ENCODE measurements at places on chromosomes 4 and X.

GRCh38 chr4:88381123-88381522 is 2.5 kb downstream of the HERC6 start:
- no peak for DNase-seq

GRCh38 chrX:46665232-46666152 is 91.9 kb downstream of the CHST7 start:
- DNase-seq, result no peak

- DNase-seq, result peak; percentile 13
Observed at GRCh38 chr4:110106931-110107296, 91.5 kb downstream of the ELOVL6 start.

GRCh38 chr4:75494563-75494962 is 19.6 kb downstream of the RCHY1 start:
- DNase-seq, result peak; percentile 15

DNA sequence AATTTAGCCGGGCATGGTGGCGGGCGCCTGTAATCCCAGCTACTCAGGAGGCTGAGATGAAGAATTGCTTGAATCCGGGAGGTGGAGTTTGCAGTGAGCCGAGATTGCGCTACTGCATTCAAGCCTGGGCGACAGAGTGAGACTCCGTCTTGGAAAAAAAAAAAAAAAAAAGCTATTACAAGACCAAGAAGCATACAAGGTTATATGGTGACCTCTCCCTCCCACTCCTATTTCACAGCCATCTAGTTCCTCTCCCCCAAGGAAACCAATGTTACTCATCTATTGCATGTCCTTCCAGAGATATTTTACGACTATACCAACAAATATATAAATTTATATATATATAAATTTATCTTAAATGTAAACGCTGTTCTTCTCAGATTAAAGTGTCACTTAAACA is 3.2 kb downstream of the SLC9A7 start:
- no peak for DNase-seq

- no peak for DNase-seq
Observed at GRCh38 chrX:65874765-65875164, 165.1 kb downstream of the VSIG4 start.

- no peak for DNase-seq
Observed at GRCh38 chr4:148810461-148810860, 368.2 kb upstream of the NR3C2 start.

DNA sequence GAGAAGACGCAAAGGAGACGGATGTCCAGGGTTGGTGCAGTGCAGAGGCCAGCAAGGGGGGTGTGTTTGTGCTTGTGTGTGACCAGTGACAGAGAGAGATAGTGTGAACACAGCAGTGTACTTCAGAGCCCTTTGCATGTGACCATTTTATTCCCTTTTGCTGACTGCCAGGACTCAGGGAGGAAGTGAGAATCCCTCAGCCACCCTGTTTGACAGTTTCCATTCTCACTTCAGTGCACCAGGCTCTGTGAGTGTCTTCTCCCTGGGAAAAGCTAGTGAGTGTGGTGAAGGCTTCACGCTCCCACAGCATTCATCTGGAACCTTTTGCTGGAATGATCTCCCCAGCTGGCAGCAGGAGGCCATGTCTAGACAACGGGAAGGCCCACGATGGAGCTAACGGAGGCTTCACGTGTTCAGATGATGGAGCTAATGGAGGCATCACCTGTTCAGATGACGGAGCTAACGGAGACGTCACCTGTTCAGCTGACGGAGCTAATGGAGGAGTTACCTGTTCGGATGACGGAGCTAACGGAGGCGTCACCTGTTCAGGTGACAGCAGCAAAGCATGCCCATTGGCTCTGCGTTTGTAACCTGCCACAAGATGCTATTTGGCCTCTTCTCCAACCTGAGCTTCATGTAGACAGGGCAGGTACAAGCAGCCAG is 195.4 kb downstream of the AFAP1 start:
- DNase-seq, result no peak

DNA sequence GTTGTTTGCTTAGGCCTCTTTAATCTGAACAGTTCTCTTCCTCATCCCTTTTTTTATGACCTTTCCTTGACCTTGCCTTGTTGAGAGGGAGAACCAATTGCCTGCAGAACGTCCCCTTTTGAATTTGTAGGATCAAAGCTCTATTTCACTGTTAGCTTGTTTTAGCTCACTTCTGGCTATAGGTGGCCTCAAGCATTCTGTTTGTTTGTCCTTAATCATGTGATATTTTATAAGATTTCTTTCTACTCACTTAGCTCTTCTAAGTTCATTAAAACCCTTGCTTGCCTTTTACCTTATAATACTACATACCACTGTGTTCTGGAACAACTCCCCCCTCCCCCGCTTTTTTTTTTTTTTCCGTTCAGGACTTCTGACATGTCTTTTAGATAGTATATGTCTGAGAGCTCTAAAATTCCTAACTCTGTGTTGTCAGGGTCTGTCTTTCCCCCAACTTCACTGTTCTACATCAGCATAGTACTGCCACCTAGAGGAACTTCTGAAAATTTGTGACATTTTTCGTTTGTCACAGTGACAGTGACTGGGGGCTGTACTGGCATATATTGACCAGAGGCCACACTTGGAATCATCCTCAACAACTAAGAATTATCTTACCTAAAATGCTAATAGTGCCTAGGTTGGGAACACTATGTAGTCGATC is 128.5 kb downstream of the LARP7 start:
- DNase-seq, result peak; percentile 27

- DNase-seq, result no peak
Observed at GRCh38 chr4:34935739-34936138, 1308.6 kb downstream of the ARAP2 start.

DNA sequence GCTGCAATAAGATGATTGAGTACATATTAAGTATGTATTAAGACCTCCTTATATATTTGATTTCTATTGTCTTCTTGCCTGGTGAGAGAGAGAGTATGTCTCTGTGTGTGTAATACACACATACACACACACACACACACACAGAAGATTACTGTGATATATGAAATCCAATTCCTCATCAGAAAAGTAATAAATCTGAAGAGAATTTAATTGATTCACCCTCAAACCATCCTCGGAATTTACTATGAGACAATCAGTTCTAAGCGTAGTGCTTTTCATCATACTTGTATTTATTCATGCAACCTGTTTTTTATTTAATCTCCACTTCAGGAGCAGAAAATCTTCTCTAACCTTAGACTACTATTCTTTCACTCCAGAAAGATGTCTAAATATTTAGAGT is 62.3 kb upstream of the TLL1 start:
- no peak for DNase-seq

DNA sequence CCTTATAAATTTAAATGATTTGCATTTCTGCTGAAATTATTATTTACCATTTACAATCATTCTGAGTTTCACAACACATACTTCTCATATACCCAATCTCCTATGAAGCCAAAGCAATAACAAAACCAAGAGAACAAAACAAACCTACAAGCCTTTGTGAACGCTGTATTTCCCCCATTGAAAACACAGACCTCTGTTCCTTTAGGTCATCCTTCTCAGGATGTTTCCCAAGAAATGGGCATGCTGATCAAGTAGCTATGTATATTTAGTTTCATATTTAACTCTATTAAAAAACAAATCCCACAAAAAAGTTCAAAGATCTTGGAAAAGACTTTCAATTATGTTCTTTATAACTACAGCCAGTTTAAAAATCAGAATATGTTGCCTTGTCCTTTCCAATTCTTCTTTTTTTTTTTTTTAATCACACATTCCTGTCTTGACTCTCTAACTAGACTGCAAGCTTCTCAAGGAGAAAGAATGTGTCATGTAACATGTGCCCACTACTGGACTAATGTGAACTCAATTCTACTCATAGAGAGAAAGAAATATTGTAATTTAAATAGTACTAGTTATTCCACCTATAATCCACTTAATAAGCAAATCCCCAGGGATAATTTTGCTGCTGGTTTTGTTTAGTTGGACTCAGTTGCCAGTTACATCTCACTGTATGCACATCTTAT is 84.3 kb upstream of the PRSS48 start:
- DNase-seq, result no peak

DNA sequence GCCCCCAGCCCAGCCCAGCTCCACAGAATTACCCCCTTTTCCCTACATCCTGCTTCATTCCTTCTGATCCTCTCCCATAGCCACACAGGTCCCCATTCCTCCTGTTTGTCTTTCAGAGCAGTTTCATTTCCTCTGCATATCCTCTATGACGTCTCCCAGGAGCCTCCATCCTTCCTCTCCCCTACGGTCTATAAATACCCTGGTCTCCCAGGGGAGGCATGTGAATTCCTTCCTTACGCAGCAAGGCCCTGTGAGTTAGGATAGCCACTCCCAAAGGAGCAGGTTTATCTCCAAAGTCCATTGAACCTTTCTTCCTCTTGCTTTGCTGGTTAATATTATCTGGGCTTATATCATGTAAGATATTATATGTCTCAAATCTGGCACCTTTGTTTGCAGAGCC is 8.4 kb upstream of the APLN start:
- DNase-seq, result no peak

DNA sequence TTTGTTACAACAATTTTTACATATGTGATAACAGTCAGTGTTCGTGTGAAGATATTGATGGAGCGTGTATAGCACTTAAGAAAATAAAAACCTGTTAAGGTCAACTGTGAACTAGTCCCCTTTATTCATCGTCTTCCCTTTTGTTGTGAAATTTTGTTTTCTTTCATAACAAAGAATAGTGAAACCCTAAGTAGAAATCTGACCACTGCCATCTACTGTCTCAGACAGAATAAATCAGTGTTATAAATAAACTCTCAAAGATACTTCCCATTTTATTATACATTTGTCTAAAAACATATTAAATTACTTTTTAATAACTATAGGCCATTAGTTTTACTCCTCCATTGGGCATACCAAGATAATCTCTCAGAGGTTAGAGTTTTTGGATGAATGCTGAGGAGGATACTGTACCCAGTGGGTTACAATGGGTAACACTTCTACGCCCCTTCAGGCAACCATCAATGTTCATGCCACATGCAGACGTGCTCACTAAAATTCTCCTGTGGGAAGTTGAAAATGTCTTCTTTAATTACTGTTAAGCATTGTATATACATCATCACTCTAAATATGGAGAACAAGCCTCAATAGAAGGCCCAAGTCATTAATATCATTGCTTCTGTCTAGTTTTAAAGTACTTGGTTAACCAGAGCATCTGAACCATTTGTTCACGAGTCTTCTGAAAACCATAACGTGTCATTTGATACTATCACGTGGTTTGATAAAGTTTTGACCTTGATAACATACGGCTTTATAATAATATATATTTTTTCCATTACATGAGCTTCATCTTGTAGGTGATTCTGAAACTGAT is 171.2 kb downstream of the TMA16 start:
- no peak for DNase-seq

DNA sequence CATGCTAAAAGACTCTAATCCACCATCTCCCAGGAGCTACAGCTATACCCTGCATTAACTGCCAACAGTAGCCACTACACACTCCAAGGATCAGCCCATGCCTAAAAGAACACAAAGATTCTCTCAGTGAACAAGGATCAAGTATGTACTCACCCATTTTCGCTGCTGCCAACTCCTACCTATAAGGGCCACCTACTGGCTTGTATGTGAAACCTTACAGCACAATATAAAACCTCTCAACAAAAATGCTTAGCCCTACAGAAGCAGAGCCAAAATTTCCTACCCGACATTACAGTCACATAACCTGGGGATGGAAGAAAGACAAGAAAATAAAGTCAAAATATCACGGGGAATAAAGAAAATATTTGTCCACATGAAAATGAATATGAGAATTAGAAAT is 562.8 kb upstream of the POU3F4 start:
- no peak for DNase-seq

DNA sequence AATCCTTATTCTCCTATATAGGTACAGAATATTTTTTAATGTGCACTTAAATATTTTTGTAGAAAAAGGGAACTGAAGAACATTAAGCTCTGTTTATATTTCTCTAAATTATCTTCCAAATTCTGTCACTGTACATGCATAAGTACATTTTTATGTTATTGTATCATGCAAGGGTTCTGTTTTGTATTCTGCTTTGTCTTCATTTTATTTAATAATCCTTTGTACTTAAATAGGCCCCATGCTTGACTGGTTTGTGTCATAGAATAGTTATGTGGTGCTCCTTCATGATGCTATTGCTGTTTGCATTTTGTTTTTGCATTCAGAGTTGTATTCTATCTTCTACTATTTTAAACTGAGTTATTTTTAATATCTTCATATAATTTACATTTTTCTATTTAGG is 111.9 kb upstream of the EDNRA start:
- DNase-seq, result no peak

- no peak for DNase-seq
Observed at GRCh38 chr4:139207873-139208403, 30.9 kb upstream of the ELF2 start.

GRCh38 chr4:81586706-81587105 is 115.0 kb upstream of the RASGEF1B start:
- no peak for DNase-seq

- no peak for DNase-seq
Observed at GRCh38 chrX:137566746-137567679, 1.1 kb downstream of the ZIC3 start.

GRCh38 chr4:89136525-89136924 is 25.2 kb downstream of the TIGD2 start:
- DNase-seq, result no peak

DNA sequence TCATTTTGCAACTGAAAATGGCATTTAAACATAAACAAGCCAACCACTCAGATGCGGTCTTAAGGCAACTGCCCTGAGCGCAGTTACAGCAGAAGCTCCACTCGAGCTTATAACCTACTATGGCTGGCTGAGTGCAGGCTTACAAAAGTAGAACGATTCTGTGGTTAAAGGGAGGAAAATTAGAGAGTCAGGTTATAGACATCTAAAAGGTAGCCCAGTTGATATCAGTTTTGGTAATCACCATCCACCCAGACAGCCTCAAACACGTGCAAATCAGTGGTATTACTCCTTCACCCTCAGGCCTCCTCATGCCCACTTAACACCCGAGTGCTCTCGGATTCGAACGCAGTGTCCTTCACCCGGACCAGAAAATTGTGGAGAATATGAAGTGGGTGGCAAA is 3.1 kb downstream of the LEF1 start:
- DNase-seq, result no peak

GRCh38 chr4:55297346-55297745 is 48.7 kb upstream of the SRD5A3 start:
- DNase-seq, result no peak

- peak; percentile 39 for DNase-seq
Observed at GRCh38 chrX:153727123-153727931, 2.7 kb downstream of the ABCD1 start.

- no peak for DNase-seq
Observed at GRCh38 chrX:24260842-24261550, 52.9 kb downstream of the SUPT20HL2 start.

GRCh38 chr4:3747581-3747904 is 18.6 kb upstream of the ADRA2C start:
- DNase-seq, result peak; percentile 47

All from AG08396 (cell line).